ENCODE measurements at places on chromosomes 3 and 15.
A peak's percentile ranks its signal among the peaks of the same experiment; 100 is the strongest.

GRCh38 chr3:192917404-192918274, at the start of gene MB21D2:
Gene MB21D2 (minus strand): TSS chr3:192917856. CDS start chr3:192917840, 16 bp downstream.
- DNase-seq: peak; percentile 68

DNA sequence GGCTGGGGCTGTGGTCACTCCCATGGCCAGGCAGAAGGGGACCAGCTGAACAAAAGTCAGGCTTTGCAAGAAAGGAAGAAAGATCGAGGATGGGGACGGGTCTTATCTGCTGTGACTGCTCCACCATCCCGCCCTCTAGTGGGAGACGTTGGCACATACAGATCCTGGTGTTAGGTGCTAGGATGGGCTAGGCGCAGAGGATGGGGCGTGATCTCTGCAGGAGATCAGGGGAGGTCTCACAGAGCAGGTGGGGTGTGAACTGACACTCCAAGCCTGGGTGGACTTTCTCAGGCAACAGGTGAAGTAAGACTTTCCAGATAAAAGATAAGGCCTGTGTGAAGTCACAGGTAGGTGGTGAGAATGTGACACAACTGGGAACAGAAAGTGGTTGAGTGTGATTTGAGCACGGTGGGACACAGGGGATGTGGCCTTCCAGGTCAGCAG, 141.9 kb upstream of the SMAD3 start:
- no peak for DNase-seq

GRCh38 chr3:186417791-186418190, 55.8 kb upstream of the DGKG start:
- DNase-seq: no peak

- DNase-seq: peak; percentile 56
Observed at GRCh38 chr3:42387802-42388651, 22.4 kb downstream of the LYZL4 start.

DNA sequence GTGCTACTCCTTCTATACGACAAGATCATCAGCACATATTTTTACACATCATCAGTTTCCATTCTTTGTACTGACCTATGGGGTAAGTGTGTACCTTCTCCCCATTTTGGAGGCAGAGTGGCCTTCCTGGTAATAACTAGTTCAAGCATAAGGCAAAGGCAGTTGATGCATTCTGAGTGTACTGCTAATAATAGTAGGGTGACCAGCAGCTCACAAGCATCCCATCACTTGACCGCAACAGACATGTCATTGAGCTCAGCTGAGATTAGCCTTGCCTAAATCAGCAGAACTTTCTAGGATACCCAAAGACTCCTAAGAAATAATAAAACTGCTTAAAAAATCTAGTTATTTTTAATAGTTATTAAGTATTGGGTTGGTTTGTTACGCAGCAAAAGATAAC, 329.8 kb upstream of the FRG2C start:
- DNase-seq: no peak

DNA sequence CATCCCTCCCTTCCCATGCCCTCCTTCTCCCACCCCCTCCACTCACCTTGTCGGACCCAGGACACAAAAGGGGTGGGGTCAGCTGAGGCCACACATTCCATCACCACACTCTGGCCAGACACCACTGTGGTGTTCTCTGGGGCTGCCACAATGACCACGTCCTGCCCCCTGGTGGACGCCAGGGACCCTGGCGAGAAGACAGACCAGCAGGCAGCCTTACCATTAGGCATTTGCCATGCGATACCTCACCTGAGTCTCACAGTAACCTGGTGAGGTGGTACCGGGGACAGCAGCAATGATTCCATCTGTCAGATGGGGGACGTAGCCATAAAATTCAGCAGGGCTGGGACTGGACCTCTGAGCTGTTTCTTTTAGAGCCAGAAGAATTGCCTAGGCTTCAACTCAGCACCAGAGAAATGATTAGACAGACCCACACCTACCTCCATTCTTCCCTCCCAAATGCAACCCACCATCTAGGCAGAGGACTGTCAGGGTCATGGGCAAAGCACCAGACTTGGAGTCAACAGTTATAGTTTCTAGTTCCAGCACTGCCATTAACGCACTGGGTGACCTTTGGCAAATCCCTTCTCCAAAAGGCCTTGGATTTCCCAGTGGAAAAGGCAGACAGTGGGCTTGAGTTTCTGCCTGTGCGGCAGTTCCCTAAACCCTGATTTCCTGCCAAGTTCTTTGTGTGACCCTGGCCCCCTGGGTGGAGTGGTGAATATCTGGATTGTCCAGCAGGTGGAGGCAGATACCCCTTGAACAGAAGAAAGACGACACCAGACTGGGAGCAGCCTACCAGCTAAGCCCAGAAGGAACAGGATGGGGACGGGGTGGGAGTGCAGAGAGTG, 21.8 kb downstream of the IGDCC4 start:
- peak; percentile 27 for DNase-seq

DNA sequence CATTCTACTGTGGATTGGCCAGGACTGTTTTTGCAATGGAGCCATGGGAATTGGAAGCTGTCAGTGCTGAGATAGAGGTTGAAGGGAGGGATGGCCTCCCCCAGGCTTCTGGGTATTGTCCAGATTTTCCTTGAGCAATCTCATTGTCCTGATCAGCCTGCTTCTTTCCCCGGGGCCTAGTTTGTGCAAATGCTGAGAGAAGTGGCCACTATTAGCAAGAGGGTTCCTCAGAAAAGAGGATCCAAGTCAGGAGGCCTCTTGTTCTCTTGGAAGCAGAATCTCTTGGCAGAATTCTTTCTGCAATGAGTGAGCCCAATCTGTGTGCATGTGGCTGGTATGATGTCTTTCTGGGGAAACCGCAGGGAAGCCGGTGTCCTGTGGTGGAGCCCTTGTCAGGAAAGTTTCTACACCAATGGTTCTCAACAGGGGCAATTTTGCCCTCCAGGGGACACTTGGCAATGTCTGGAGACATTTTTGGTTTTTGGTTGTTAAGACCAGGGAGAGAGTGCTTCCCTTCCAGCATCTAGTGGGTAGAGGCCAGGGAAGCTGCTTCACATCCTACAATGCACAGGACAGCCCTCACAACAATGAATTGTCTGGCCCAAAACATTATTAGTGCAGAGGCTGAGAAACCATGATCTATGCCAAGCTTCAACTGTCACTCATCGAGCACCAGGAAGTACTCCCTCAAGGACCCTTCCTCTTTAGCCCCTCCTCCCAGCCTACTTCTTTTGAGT, 2.0 kb downstream of the LIPC start:
- DNase-seq: no peak

GRCh38 chr15:58438956-58439355, 7.2 kb downstream of the LIPC start:
- DNase-seq: no peak

DNA sequence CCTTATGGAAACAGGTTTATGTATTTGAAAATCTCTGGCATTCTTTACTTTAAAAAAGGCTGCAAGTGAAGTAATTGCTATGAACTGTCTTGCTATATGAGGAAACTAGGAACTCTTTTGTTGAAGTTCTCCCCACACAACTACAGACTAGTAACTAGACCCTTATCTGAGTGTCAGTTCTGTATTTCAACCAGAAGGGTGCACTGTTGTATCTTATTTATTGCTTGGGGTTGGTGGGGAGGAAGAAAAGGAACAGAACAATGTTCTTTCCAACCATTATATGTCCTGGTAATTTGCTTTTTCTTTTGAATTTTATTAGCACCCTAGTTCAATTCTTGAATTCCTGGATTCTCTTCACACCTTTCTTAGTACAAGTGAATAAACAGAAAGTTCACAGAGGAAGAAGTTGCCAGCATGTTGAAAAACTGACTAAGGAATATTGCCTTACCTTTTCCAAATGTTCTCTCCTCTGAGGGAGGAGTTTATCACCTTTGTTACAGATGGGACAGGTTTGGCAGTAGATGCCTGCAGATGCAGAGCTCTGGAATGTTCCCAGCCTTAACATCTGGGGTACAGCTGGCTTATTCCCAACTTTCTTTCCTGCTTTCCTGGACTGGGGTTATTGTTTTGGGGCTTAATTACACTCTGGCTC, 162.4 kb upstream of the CFAP20DC start:
- no peak for DNase-seq

DNA sequence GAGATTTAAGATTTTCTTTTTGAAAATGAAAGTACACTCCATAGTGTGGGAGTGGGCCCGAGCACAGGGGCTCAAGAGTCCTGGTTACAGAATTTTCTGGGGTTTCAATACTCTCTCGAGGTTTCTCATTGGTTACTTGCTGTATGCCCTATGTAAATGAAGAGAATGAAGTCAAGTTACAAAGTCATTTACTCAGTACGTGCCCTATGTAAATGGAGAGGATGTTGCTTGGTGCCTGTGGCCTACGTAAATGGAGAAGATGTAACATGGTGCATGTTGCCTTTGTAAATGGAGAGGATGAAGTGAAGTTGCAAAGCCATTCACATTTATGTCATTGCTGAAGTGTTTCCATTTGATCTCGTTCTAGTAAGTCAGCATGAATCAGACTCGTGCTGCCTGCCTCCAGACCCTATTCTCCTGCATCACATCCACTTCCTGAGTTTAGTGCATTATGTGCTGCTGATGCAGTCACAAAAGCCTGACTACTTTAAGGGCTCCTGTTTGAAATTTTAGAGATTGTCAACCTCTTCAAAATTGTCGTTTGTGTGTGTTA, 302.0 kb downstream of the ZBBX start:
- DNase-seq: no peak

- no peak for DNase-seq
Observed at GRCh38 chr3:171351676-171352075, 108.5 kb downstream of the TNIK start.

DNA sequence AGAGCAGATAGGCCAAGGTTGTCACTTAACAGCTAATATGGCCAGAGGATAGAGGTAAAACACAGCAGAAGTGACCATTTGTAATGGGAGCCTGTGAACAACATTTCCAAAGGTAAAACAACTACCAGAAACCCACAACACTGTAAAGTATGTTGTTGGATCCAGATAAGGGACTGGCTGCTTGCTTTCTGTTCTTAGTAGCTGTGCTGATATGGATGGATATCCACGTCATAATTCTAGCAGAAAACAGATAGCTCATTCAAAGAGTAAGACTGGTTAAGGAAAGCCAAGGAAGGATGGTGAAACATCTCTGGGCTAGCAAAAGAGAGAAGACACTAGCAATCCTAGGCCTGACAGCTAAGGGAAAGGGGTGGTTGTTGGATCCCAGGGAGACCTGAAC, 36.9 kb upstream of the SPRED1 start:
- no peak for DNase-seq

DNA sequence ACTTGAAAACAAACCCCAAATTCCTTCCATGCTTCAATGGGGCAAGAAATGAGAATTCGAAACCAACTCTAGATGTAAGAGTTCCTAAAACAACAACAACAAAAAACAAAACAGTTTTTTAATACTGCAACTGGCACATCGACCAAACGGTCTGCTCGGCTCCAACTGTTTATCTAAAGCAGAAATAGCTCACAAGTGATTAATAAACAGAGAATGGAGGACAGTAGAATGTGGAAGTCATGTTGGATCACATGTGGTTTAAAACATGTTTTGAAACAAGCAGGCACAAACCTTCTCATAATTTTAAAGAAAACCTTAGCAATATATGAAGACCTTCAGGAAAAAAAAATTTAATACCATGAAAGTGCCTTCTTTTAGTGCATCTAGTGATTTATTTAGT, 55.1 kb downstream of the SETMAR start:
- DNase-seq: no peak
